ENCODE measurements at places on chromosomes 5 and 9.

- DNase-seq, result no peak
These were observed 81.1 kb downstream of the RMI1 start for GRCh38 chr9:84061613-84062193.

GRCh38 chr5:89315286-89316100 is 432.5 kb upstream of the MEF2C start:
- DNase-seq, result no peak

GRCh38 chr9:126606483-126606870 is 7.3 kb upstream of the LMX1B start:
- DNase-seq, result peak; percentile 21

DNA sequence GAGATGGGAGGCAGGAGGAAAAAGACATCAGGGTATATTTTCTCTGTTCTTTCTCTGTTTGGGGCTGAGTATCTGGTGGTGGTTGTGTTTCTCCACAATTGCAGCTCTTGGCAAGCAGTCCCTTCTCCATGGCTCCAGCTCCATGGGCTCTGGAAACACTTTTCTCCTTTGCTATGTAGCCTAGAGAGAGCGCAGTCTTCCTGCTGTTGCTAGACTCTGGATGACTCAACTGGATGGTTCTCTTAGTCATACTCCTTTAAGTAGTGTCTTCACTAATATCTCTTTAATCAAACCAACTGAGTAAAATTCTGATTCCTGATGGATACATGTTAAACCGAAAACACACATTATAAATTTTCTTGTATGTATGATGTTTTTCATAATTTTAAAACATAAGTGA is 3.3 kb upstream of the PLGRKT start:
- DNase-seq, result no peak

- DNase-seq, result no peak
These were observed 29.6 kb upstream of the UGCG start for GRCh38 chr9:111866976-111867375.

- DNase-seq, result peak; percentile 53
These were observed 87.6 kb downstream of the PHF2 start for GRCh38 chr9:93663877-93664548.

GRCh38 chr9:91681461-91682305 is 258.1 kb upstream of the NFIL3 start:
- peak; percentile 88 for DNase-seq

- no peak for DNase-seq
These were observed 46.7 kb upstream of the TBC1D9B start for GRCh38 chr5:179954434-179954833.

DNA sequence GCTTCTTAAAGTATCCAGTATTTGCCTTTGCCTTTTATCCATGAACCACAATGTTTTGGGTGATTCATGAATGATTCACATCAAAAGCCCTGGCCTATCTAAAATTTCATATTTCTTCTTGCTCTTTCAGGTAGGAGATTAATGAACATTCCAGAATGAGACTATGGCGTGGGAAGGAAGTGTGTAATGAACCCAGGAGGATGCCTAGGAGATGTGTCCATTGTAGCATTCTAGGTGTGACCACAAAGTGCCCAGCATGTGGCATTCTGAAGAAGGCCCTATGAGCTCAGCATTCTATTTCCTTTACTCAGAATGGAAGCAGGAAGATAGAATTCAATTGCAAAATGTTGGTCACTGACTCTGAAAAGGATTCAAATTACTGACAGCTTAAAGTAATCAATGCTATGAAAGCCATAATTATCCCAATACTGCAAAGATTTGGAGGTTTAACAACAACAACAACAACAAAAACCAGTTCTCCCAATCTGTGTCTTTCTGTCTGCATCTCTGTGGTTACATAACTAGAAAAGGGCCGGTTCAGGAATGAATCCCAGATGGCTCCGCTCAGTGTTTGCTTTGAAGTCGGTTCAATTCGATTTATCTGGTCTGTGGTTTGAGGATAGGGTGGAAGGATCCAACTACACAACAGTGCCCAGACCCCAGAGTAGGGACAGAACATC is 126.7 kb downstream of the FOXD1 start:
- DNase-seq, result no peak

DNA sequence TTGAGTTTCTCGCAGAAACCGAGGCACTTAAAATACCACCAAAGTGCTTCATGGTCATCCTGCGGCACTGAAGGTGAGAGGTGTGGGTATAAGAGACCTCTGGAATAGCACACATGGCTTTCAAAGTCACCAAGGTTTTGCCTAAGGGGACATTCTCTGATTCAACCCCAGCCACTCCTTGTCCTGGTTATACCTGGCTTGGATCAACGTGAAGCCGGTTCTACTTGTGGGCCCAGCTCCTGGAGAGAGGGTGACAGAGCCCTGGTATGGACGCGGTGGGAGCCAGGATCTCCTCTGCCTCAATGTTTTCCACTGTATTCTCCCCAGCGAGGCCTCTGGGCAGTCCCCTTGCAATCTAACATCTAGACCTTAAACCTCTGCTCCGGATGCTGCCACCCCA is 132.0 kb downstream of the FSTL4 start:
- DNase-seq, result no peak

- no peak for DNase-seq
These were observed 6.1 kb upstream of the NRARP start for GRCh38 chr9:137308057-137308619.

DNA sequence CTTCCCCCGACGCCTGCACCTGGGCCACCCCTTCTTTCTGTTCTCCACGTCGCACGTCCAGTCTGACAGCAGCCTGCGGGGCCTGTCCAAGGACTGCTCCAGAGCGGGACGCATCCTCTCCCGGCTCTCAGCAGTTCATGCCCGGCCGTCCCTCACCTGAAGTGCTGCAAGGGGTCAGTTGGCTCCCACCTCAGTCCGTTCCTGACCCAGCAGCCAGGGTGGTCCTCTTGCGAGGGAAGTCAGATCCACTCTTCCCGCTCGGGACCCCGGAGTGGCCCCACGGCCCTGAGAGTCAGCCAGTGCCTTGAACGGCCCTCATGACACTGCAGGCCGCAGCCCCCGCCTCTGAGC is 249.7 kb upstream of the IRX4 start:
- DNase-seq, result no peak

GRCh38 chr5:128498844-128499455 is 39.1 kb downstream of the FBN2 start:
- DNase-seq, result no peak

DNA sequence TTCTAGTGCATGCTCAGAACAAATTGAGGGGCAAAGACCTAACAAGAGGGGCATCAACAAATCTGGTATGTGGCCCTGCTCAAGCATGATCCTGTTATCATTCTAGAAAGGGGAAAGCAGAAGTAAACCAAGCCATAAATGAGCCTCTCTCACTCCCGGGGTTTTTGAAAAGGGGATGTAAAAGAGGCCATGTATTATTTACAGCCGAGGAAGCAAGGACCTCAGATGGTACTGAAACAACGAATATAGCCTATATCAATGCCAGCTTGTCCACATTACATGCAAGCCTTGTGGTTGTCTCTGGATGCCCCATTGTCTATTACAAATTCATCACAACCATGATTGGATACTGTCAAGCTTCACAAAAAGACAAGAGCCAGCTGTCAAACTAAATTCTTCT is 211.3 kb downstream of the DCP2 start:
- no peak for DNase-seq

GRCh38 chr9:87644659-87645058 is 81.3 kb upstream of the CTSL start:
- DNase-seq, result no peak

DNA sequence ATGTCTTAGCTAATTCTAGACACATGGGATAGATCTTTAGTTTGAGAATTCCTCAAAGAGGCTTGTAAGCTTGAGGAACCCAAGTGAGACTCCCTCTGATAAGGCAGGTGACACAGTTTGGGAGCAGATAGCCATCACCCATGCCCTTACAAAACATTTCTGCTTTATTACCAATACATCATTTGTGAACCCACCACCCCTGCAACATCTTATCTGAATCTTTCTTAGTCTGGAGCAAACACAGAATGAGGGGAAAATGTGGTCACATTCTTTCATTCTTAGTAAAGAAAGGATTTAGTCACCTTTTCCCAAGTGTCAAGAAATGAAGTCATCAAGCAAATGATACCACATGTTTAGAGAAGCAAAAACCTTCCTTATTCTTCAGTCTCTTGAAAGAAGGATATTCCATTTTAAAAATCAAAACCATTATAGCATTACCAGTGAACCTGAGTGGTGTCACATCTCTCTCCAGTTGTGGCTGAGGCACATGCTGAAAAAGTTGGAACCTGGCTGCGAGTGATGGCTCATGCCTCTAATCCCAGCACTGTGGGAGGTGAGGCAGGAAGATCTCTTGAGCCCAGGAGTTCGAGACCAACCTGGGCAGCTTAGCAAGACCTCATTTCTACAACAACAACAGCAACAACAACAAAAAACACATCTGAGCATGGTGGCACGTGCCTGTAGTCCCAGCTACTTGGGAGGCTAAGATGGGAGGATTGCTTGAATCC is 65.9 kb downstream of the PRKACG start:
- no peak for DNase-seq

- no peak for DNase-seq
These were observed 211.8 kb upstream of the C9orf72 start for GRCh38 chr9:27784847-27785713.

DNA sequence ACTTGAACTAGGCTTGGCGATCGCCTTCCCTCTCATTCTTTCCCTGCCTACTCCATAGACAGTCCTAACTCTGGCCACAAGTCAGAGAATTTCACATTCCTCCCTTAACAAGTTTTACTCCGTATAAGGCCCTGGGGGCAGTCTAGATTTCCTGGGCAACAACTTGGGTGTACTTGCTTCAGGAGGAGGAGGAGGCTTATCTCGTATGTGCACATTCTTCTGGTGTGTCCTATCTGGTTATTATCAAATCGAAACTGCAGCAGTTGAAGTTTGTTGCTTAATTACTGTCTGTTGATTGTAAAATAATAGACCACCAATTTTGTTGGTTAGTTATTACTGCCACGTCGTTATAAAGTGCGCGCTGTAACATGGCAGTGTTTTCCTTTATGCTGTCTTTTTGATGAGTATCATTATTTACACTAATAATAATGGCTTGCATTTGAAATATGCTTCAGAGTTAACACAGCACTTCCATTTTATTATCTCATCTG is 42.0 kb downstream of the PIP5K1B start:
- DNase-seq, result no peak

DNA sequence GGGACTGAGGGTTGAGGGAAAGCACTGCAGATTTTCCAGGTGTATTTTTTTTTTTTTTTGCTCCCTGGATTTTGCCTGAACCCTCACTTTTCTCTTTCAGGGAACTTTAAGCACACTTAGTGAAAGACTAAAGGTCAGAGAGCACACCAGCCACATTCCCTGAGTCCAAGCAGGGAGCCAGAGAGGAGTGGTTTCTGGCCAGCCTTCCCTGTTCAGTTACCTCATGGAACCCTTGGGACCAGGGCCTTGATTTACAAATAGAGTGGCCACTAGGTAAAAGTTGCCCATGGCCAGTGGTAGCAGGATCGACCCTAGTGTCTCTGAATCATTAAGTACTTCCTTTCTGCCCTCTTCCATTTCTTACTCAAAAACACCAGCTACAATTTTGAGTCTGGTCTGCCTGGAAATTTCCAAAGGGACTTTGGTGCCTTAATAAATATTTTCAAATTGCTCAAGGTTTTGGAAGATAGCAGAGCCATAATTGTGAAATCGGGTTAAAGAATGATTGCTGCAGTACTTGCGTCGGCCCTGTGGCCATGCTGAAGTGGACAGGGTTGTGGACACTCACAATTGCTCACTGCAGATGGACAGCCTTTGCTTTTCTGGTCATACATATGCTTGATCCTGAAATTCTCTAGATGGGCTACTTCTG is 14.5 kb downstream of the PALM2AKAP2 start:
- no peak for DNase-seq

DNA sequence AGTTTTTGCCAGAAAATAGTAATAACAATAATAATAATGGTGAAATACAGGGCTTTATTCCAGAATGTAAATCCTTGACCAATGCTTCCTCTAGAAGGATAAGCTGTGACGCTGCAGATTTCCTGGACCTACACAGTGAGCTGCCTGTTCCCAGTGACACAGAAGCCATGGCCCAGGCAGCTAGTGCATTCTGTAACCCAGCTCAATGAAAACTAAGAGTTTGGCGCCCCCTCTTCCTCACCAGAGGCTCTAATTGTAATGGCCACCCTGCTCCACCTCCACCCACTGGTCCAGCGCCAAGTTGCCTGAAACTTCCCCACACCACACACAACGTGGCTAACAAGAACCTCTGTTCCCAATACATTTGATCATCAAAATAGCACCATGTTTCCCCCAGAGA is 248.1 kb downstream of the CETN3 start:
- no peak for DNase-seq

- DNase-seq, result no peak
These were observed 2.7 kb downstream of the MLLT3 start for GRCh38 chr9:20619487-20620200.

DNA sequence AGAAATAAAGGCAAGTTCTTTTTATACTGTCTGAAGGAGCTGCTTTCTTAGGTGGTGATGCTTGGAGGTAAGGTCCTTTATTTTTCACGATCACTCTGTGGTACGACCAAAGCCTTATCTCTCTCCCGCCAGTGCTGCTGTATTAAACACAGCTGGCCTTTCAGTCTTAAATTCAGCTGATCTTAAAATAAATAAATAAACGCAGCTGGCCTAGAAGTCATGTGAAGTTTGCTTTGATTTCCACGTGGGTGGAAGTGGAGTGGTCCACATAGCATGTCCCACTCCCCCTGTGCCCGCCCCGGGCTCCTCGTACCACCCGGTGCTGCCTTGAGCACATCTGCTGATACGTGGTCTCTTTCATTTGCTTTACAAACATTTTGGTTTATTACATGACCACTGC is 260.4 kb downstream of the FANCC start:
- no peak for DNase-seq

DNA sequence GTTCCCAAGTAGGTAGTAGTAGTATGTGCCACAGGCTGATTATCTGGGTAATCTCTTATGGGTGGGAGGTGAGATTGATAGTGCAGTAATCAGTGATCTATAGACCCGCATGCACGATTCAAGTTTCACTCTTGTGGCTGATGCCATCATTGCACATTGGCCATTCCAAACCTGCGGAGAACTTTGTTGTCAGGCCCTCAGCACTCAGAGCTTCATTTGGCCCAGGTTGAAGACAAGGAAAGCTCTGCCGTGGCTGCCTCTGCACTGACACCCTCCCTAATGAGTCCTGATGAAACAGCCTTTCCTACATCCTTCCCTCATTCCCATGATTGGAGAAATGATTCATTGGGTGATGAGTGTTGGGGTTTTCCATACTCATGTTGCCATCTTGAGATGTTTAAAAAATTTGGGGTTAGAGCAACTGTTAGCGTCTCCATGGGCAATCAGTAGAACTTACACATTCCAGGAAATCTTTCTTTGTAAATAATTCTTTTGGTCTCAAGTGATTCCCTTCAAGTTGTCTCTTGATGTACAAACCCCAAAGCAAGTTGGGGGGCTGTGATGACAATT is 22.9 kb downstream of the PROP1 start:
- DNase-seq, result no peak
